NAMALWA (cell line): ENCODE measurements at places on chromosomes 2 and 18.

GRCh38 chr2:139078376-139078775 lies 298.2 kb upstream of the NXPH2 start:
- no peak for DNase-seq

GRCh38 chr2:191250986-191251385 lies 5.8 kb downstream of the MYO1B start:
- no peak for DNase-seq

GRCh38 chr2:85353876-85354285 lies 447 bp downstream of the RETSAT start:
- no peak for DNase-seq

- no peak for DNase-seq
Observed at GRCh38 chr18:48391868-48392267, 17.3 kb downstream of the ZBTB7C start.

DNA sequence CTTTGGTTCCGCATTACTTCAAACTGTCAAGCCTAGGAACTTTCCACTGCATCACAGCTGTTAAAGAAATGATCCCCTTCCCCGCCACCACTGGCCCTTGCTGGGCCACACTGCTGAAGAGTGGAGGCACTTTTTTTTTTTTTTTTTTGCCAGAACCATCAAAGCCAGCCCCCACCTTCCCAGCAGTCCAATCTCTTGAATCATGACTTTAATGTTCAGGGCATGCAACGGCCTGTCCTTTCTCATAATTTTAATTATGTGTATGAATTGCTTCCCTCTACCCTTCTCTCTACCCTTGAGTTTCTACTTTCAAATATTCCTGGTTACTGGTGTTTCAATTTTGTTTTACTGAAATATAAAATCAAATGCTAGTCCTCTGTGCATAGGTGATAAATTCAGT lies 102.1 kb upstream of the LMAN1 start:
- DNase-seq, result no peak
